ENCODE measurements at places on chromosomes 12 and 14.

GRCh38 chr14:98623788-98624415 lies 648.1 kb downstream of the BCL11B start:
- no peak for DNase-seq

DNA sequence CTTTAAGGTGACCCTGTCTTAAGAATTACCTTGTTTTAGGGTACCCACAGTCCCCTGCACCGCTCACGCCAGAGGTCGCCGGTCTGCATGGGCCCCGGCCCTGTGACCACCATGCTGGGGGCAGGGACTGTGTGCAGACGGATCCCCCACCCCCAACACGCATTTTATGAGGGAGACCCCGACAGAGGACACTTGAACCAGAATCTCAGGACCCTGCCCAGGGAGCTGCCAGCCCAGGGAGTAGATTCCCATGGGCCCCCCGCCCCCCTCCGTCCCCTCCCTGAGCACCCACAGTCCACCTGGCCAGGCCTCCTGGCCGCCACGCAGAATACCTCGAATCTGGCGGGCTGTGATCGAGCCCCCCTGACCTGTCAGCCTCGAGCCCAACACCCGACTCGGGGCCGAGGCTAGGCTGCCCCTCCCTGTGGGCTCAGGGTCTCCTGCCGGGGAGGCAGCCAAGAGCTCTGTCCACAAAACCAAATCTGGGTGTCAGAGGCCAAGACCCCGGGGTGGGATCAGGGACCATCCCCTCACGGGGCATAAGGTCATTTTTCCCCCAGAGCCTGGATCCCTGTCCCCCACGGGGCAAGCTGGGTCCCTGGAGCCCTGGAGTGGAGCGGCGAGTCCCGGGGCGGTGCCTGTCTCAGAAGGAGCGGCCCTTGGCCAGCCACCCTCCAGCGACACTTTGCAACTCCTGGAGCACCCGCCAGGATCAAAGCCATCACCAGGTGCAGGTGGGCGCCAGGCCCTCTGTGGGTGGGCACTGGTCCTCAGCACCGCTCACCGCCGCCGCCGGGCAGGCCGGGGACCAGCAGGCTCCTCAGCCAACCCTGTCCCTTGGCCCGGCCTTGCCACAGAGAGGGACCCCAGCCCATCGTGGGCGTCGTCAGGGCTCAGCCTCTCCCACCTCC lies 155.8 kb upstream of the PKP2 start:
- DNase-seq, result no peak

GRCh38 chr12:75876832-75877762 lies 154.5 kb downstream of the PHLDA1 start:
- DNase-seq, result no peak

DNA sequence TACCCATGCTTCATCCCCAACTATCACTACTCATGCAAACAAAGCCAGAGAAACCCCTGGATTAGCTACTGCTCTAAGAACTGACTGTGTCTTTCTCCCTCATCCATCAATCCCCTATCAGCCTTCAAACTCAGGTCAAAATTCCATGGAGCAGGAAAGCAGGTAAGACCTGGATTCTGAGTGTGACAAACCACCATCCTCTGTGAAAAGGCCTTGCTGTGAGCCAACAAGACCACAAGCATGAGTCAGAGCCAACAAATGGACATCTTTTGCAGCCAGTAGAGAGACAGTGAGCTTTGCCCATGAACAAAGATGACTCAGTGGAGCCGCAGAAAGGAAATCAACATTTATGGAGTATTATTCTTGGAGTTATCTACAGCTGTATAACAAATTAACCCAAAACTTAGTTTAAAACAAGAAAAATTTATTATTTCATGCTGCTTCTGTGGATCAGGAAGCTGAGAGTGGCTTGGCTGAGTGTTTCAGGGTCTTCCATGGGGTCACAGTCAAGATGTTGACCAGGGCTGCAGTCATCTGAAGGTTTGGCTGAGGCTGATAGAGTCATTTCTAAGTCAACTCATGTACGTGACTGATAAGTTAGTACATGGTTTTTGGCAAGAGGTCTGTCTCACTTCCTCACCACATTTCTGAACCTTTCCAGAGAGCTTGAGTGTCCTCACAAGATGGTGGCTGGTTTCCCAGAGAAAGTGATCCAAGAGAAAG lies 61.1 kb downstream of the PITPNM2 start:
- no peak for DNase-seq

DNA sequence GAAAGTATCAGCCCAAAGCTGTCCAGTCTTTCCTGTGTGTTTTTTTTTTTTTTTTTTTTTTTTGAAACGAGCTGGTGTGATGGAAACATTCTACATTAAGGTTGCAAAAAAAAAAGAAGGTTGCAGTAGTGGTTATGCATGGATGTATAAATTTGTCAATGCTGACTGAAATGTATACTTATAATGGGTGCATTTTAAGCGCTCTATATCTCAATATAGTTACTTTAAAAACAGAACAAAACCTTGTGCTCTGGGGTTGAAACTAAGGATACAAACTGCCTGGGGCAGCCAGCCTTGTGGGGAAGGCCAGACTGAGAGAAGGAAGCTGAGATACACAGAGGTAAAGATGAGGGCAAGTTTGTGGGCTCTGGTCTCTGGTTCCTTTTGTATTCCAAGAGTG lies 87.3 kb upstream of the RMST start:
- no peak for DNase-seq

DNA sequence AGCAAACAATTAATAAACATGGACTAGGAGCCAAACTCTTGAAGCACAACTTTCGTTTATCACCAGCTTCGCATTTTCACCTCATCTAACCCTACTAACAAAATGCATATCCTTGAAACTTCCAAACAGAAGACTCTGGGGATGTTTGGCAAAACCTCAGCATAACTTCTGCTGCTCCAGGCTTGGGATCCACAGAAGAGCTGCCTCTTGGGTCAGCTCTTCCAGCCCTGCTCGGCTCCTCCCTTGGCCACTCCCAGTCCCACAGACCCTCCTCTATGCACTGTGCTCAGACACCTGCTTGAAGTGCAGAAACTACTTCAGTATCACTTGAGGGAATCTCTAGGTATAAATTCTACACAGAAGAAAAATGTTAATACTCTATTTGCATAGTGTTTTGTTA lies 110.0 kb upstream of the AMIGO2 start:
- no peak for DNase-seq

DNA sequence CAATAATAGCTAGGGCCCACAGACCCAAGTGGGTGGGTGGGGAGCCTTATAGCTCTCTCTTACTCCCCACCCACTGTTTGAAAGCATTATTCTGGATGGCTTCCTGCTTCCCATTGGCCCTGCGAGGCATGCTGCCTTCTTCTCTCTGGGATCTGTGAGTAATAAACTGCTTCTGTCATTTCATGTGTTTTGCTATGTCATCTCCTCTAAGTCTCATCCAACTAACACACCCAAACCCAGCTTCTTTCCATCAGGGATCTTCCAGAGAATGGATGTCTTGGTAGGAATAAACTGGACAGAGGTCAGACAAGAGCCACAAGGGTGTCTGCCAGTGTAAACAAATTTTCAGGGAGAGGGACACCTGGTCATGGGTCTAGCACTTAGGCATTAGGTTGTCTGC lies 66.4 kb upstream of the BDKRB2 start:
- DNase-seq, result no peak

DNA sequence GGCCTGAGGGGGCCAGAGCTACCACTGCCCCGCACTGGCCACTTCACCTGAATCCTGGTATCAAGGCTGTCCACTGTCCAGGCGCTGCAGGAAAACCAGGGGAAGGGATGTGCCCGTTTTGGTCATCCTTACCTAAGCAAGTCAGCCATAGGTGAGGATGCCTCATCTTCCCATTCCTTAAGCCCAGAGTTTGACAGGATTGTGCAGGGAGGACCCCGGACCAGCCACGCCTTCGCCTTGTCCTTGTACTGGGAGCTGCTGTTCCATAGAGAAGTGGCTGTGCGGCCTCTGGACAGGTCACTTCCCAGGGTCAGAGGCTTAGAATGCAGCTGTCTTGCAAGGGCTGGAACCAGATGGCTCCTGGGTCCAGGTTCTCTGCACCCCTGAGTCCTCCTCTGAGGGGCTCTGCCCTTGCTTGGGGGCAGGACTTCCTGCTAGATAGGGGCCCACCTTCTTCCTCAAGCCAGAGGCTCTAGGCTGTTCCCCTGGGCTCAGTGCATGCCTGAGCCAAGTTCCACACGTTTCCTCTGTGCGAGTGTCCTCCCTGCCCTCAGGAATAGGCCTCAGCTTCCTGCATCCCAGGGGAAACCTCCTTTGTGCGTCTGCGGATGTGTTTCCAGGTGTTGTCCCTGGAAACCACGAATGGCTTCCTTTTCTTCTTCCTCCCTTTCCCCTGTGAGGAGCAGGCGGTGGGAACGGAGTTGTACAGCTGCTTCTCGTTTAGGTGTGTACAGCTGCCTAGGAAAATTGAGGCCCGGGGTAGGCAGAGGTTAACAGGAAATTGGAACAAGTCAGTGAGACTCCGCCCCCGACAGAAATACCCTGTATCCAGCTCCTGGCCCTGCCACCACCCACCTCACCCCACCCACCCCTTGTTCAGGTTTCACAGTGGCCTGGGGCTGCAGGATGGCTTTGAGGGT lies 54.3 kb upstream of the RIN3 start:
- no peak for DNase-seq

DNA sequence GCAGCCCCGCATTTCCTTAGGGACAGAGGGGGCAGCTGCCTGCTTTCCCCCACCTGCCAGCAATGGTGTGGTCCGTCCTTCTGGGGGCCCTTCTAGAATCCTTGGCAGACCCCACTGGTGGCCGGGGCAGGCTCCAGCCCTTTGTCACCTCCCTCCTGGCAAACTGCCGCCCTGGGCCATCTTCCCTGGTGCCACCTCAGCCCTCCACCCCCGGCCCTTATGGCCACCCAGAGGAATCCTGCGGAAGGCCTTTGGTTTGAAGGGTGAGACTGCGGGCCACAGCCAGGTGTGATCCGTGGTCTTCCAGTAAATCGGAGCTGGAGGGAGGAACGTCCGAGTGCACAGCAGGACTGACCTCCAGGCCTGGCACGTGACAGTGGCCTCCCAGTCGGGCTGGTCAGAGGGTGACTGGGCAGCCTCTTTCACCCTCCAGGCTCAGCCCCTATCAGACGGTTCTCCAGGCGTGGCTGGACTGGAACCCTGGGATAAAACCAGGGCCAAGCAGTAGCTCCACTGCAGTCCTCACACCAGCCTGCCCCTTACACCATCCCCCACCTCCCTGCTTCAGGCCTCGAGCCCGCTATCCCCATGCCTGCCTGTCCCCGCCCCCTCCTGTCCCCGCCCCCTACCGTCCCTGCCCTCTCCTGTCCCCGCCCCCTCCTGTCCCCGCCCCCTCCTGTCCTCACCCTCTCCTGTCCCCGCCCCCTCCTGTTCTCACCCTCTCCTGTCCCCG lies 12.4 kb downstream of the FBRSL1 start:
- no peak for DNase-seq

DNA sequence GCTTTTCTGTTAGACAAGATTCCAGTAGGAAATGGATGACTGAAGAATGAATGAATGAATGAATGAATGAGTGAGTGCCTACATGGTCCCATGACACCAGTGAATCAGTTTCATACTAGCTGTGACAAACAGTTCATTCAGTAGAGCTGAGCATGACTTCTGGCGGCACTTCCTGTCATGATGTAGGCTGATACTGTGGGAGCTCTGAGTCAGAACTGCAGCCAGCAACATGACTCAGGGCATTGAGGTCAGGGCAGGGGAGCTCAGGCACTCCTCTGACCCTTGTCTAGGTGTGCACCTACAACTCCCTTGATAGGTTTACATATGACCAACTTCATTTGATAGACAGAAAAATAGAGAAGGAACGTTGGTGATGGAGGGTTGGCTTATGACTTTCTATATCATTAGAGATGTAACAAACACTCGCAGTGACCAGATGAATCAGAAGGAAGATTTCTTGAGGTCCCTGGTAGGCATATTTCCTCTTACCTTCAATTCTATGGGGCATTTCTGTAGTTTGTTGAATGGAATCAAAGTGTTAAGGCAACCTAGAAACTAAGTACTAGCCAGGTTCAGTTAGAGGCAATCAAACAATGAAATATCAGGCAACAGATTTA lies 139.3 kb upstream of the ARHGAP5 start:
- no peak for DNase-seq

DNA sequence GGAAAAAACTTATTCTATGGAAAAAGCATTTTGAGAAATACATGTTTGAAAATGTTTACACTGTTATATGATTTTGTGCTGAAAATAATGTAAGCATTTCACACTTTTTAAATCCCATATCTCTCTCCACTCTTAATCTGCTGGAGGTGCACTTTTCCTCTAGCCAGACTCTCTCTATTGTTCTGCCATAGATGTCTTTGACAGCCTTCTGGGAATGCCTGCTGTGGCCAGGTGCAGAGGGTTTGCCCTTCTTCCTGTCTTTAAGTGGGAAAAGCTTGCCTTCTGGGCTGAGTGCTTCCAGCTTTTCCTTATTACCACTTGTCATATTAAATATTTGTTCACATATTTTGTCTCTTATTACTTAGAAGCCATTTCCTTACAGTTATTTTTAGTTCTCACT lies 60.1 kb upstream of the PPM1H start:
- DNase-seq, result no peak

GRCh38 chr12:13538136-13538535 lies 341.6 kb downstream of the EMP1 start:
- DNase-seq, result no peak

DNA sequence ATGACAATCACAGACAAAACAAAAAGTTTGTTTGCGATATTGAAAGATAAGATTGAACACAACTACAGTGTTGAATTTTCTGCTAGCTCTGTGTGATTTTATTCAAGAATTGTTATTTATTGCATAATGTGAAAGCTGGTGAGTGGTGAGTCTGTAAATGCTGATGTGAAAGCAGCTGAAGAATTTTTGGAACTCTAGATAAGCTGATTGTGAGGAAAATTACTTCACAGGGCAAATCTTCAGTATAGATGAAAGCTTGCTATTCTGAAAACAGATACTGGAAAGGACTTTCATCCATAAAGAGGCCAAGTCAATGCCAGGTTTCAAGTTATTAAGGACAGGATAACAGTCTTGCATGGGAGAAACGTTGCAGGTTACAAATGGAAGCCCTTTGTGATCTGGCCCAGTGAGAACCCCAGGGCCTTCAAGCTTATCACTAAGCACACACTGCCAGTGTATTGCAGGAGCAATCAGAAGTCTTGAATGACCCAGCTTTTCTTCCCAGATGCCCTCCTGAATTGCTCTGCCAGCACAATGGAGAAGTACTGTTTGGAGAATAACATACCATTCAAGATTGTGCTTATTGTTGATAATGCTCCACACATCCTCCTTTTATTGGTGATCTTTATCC lies 153.7 kb downstream of the PCNX1 start:
- DNase-seq, result no peak

DNA sequence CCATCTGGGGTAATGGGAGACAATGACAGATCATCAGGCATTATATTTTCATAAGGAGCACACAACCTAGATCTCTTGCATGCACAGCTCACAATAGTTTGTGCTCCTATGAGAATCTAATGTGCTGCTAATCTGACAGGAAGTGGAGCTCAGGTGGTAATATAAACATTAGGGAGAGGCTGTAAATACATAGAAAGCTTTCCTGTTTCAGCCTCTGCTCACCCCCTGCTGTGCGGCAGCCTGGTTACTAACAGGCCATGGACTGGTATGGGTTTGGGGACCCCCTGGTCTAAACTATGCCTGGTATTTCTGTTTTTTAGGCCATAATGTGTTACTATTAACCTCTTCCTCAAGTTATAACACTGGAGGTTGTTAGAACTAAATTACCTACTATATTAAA lies 1373.7 kb downstream of the LRFN5 start:
- no peak for DNase-seq

All from NCI-H187 treated with DMSO at 0.1 percent for 48 hours (cell line).